ENCODE measurements at places on chromosomes 12 and 14.

- peak; percentile 9 for DNase-seq
Measured at GRCh38 chr14:100440207-100440631, 117.1 kb downstream of the SLC25A47 start.

DNA sequence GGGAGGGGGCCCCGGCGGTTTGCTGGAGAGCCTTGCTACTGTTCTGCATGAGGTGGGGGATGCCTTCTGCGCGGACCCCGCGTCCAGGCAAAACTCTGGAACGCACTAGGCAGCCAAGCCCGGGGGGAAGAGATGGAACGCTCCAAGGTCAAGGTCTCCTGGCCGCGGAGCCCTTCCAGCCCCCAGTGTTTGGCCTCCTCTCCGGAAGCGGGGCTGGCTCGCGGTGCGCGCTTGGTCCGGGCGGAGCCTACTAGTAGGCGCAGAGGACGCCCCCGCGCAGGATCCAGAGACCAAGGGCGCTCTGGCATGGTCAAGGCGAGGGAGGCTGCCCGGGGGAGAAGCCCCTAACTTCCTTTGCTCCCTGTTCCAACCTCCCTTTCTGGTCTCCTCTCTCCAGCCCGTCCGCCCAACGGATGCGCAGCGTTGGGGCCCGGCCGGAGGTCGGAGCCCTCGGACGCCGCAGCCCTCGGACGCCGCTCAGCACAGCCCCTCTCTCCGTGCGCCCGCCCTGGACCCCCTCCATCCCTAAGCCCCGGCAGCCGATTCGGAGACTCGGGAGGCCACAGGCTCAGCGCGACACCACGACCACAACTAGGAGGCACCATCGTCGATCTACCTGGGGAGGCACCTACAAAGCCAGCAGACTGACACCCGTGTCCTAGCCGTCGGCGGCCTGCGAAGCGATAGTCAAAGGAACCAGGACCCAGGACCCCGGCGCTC is 669 bp upstream of the KCNK13 start:
- DNase-seq, result no peak

DNA sequence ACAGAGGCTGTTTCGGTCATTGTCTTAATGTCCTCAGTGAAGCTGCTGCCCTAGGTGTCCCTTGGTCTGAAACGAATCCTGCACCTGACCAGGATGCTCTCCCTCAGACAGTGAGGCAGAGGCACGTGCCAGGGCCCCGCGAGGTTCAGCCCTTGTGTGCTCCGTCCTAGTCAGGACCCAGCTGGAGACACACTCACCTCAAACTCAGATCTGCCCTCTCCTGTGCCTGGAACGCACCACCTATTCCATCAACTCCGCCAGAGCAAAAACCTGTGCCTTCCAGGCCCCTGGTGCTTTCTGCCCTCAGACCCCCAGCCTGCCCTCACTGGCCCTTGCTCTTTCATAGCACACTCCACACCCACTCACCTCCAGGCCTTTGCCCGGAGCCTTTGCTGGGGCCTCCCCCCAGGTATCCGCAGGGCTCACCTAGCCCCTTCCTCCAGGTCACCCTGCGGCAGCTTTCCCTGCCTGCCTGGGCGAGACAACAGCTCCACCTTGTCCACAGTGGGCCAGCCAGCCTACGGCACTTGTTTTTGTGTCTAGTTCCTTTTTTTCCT is 150.6 kb downstream of the BCL11B start:
- DNase-seq, result no peak

GRCh38 chr12:20830456-20830855 is 20.0 kb downstream of the SLCO1B3 start:
- DNase-seq, result no peak

DNA sequence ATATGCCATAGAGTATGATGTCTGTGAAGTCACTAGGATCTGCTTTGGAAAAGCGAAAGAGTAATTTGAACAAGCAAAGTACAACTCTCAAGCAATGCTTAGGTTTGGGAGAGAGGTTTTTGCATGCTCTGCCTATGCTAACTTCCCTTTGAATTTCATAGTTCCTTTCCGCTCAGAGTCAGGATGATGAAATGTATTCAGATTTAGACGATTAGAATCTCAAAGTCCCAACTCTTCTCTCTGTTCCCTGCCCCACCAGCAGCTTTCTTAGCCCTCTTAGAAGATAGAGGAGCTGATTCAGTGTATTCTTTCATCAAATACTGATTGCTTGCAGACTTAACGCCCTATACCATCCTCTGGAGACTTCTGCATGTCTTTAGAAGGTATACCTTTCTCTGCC is 11.5 kb downstream of the RAB5B start:
- no peak for DNase-seq

GRCh38 chr14:104665657-104666522 is 23.5 kb upstream of the INF2 start:
- DNase-seq, result no peak

GRCh38 chr14:93281937-93282336 is 50.9 kb downstream of the BTBD7 start:
- DNase-seq, result no peak

GRCh38 chr14:71752111-71752738 is 180.0 kb upstream of the RGS6 start:
- DNase-seq, result no peak

- DNase-seq, result no peak
Measured at GRCh38 chr14:25944020-25944419, 653.8 kb downstream of the NOVA1 start.

DNA sequence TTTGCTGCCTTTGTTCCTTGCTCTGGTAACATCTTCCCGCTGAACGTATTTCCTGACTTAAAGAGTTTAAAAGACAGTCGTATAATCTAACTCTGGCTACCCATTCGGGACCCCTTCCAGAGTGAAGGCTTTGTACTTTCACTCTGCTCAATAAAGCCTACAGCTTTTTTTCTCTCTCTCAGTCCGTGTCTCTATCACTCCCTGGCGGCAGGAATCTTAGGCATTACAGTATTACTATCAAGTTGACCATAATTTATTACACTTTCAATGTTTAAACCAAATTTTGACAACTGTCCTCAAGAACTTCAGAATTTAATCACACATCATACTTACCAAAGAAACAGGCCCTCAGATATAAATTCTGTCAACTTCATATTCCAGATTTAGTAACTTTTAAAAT is 967.9 kb downstream of the FSCB start:
- DNase-seq, result no peak

DNA sequence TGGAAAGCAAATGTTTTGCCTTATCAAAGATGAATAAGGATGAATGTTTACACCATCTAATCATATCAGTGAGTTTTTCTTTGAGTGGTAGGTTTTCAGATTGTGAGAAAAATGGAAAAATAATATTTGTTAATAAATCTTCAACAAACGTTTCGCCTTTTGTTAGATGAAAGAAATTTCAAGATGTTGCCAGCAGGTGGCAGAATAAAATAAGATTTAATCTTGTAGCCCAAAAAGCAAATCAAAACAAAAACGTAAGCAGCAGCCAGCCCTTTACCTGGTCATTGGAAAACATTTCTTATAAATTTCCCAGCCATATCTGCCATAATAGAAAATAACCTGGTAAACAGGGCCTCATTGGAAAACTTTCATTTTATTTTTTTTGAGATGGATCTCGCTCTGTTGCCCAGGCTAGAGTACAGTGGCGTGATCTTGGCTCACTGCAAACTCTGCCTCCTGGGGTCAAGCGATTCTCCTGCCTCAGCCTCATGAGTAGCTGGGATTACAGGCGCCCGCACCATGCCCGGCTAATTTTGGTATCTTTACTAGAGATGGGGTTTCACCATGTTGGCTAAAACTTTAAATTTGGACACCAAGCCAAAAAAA is 15.4 kb upstream of the TMEM120B start:
- DNase-seq, result peak; percentile 38

Data from effector CD4-positive, alpha-beta T cell (primary cell).